ENCODE measurements at places on chromosomes 3 and 15.

- no peak for DNase-seq
Measured at GRCh38 chr3:88991496-88991895, 115.9 kb upstream of the EPHA3 start.

DNA sequence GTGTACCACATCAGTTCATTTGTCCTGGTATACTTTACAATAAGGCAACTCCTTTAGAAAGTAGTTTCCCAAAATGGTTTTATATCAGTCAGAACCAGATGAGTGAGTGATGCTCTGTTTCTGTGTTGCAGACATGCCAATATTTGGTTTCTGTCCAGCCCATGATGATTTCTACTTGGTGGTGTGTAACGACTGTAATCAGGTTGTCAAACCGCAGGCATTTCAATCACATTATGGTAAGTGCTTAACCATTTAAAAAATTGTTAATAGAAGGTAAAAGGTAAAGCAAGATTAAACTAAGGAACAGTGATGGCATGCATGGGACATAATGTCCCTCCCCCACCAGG is 40.0 kb upstream of the SCAANT1 start:
- DNase-seq: no peak

DNA sequence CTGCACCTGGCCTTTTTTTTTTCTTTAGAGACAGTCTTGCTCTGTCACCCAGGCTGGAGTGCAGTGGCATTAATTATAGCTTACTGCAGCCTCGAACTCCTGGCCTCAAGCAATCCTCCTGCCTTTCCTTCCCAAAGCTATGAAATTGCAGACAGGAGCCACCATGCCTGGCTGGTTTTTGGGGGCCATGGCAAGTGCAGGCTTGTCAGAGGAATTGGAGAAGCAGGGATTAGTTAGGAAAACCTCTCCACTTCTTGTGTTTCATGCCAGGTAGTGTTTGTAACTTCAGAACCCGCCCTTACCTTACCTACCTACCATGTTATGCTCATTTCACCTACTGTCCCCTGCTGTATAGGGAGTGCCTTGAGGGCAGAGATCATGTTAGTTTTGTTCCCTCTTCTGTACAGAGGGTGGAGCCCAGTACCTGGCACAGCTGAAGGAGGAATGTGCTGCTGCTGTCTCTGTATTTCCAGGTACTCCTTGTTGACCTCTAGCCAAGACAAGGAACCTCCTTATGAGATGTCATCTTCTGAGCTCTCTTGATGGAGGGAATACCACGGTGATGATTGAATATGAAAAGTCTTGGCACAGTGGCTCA is 43.8 kb downstream of the TRAK1 start:
- DNase-seq: no peak

GRCh38 chr3:22671848-22672247 is 531.3 kb upstream of the UBE2E2 start:
- DNase-seq: no peak

DNA sequence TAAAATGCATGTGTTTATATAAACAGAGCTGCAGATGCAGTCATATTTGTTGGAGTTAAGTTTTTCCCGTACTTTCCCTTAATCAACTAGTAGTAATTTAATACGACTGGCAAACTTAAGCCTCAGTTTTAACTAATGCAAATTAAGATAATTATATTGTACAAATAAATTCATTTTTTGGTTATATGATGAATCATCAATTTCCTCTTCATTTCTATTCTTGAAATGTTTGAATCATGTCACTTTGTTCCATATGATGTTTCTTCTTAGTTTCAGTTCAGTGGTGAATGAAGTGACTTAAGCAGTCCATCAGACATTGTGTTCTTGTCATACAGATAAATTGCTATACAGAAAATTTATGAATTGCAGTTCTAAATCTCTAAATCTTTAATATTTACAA is 1361.2 kb upstream of the EPHA6 start:
- DNase-seq: no peak

DNA sequence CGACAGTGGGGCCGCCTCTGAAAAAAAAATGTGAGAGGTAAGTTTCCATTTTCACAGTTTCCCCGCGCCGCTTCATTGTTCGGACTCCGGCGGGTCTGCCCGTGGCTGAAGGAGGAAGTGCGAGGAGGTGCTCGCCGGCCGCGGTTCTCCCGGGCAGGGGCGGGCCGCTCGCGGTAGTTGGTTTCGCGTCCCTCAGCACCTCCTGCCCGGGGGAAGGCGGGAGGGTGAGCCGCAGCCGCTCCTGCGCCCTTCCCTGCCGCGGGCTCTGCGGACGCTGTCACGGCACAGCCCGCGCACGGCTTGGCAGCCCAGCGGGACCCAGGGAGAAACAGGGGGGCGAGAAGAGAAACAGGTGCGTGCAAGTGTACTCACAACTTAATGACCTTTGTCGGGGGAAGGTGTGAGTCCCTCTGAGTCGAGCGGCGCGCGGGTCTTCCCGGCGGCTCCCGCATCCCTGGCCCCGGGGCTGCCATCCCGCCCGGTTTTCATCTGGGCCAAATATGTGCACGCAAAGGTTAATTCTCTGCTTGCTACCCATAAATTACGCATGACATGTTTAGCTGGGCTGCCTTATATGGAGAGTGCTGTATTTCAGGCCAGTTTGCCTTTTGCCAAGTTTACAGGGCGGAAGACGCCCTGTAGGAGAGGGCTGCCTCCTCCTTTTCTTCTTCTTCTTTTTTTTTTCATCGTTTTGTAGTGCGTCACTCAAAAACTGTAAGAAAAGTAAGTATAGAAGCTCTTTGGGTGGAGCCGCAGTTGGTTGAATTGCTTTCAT is 514 bp downstream of the MBNL1 start:
- peak; percentile 73 for DNase-seq

GRCh38 chr3:72345980-72346379 is 502.3 kb downstream of the SHQ1 start:
- peak; percentile 54 for DNase-seq

DNA sequence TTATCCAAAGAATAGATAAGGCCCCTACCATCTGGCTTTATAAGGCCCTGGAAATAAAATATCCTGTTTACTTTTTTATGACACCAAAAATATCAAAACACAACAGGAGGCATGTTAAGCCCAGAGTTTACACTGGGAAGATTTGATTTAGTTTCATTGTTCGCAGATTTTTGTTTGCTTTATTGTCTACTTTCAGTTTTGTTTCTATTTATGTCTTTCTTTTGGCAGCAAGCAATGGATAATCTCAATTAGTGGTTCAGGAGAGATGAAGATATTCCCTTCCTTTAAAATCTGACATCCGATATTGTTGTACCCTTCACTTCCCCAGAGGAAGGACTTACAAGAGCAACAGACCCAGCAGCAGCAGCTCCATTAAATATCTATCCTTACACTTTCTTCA is 249.4 kb upstream of the ARPP21 start:
- no peak for DNase-seq

GRCh38 chr15:36407647-36408046 is 171.8 kb upstream of the CDIN1 start:
- no peak for DNase-seq

- no peak for DNase-seq
Measured at GRCh38 chr3:124333931-124334640, 342.2 kb upstream of the ROPN1 start.

GRCh38 chr3:51718547-51719409 is 11.9 kb downstream of the GRM2 start:
- no peak for DNase-seq

DNA sequence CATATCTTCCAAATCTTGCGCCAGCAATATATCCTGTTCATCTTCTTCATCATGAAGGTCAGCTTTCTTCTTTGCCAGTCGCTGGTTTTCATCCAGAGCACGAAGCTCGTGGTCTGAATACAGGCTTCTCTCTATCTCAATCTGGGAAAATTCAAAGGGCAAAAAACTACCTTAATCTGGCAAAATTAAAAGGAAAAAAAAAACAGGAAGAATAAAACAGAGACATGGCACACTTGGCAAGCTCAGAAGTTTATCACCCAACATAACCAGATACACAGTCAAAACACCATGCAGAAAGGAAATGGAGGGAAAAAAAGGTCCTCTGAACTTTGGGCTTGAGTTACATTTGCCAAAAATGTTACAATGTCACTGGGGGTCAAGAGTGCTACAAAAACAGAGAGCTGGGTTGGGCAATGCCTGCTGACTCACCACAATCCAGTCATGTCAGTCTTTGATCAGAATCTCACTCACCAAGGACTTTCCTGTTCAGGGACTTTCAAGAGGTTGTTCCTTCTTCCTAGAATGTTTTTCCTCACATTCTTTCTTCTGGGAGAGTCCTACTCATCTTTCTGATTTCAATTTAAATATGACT is 1.5 kb downstream of the MRPL46 start:
- DNase-seq: no peak

DNA sequence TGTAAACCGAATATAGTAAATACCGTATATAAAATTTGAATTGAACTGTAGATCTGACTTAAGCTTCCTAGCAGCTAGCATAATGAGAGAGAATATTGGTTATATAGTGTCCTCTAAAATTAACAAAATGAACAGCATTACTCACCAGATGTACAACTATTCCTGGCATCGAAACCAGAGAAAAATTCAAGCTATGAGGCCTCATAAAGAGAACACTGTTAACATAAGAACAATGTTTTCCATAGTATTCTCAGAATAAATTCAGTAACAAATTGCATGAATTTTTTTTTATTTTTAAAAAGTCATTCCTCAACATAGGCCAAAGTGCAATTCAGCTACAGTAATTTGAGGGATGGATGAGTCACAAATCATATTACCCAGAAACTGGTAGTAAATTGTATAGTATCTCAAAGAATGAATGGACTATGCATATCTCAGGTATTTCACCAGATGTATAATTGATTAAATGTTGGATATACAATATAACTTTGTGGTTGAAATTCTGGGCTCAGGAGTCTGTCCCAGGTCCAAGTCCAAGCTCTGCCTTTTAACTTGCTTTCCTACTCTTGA is 5.0 kb downstream of the TMEM207 start:
- DNase-seq: no peak

- no peak for DNase-seq
Measured at GRCh38 chr3:191336833-191337232, 6.5 kb upstream of the UTS2B start.

GRCh38 chr15:50840520-50840919 is 68.0 kb upstream of the AP4E1 start:
- DNase-seq: no peak

GRCh38 chr15:83449250-83449671 is 2.1 kb downstream of the SH3GL3 start:
- DNase-seq: no peak

DNA sequence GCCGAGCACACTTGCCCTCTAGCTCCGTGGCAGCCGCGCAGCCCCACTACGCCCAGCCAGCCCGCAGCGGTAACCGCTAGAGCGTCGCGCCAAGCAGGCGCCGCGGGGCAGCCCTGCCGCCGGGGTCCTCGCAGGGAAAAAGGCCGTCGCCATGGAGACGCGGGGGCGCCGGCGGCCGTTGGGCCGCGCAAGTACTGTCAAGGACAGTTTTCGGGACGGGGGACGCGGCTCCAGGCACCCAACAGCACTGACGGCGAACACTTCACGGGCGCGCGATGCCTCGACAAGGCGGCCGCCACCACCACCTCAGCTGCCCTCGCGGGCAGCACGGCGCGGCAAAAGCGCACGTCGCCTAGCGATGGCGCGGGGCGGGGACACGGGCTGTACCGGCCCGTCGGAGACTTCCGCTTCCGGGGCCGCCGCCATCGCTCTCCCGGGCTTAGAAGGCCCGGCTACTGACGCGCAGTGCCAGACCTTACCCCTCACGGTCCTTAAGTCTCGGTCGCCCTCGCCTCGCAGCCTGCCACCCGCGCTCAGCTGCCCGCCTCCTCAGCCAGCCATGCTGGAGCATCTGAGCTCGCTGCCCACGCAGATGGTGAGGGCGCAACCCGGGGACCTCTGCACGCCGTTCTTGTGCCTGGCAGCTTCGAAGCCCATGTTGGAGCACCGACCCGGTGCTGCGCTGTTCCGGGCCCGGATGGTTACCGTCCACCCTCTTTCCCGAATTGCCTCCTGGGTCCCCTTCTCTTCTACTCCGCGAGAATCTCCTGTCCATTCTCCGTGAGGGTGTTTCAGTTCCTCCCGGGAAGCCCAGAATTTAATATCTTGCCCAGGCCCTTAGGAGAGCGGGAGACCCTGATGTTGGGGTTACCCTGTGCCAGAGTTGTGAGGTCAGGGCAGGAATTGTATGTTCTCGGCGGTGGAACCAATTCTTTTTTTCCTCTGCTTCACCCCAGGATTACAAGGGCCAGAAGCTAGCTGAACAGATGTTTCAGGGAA is at the start of the genes GLT8D1 and SPCS1:
Gene GLT8D1, minus strand, starts transcription at position 104 of the 999 bp plus-strand sequence. CDS start 5,331 bp downstream, outside the sequence.
Gene SPCS1, plus strand, starts transcription at position 419 of the 999 bp plus-strand sequence. Its CDS starts 141 bp downstream, at position 560.
- DNase-seq: peak; percentile 77

- DNase-seq: no peak
Measured at GRCh38 chr3:66751842-66752241, 246.3 kb upstream of the KBTBD8 start.

GRCh38 chr3:134709561-134710312 is 58.9 kb upstream of the KY start:
- DNase-seq: no peak

GRCh38 chr3:9110802-9111201 is 138.6 kb downstream of the SRGAP3 start:
- DNase-seq: no peak

GRCh38 chr3:138426211-138426610 is 8.2 kb upstream of the ESYT3 start:
- DNase-seq: no peak

DNA sequence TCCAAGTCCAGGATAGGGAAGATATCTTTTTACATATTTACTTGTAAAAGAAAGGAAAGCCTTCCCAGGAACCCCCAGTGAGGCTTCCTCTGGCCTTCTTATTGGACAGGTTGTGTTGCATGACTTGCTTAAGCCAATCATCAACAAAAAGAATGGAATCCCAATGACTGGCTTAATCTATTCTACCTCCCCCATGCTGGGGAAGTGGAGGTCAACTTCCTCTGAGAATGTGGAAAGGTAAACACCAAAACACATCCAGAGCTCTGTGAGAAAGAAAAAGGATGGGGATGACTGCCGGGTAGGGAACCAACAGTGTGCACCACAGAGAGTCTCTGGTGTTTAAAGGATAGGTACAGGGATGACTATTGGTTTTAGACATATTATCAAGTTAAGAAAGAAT is 25.1 kb downstream of the TNIK start:
- DNase-seq: no peak

DNA sequence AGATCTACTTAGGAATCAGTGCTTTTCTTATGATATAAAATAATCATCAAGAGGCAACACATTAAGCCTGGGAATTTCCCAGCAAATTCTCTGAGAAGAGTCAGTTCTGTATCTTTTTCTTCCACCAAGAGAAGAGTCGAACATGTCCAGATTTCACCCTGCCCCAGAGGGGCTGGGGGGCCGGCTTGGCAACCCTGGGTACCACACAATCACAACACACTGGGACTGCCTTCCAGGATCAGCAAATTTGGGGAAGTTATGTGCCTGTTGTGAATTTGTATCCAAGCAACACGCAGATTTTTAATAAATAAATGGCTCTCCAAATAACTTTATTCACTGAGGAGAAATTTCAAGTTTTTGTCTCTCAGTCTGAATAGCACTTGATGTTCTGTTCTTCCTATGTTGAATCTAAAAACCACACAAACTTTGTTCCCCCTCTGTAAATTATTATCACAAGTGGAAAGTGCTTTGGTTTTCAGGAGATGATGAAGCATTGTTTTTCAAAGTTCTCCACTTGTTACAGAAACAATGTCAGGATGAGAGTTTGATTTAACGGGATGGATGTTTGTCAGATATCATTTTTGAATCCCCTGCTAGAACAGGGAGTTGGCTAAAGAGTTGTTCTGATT is 357.2 kb downstream of the ZNF385D start:
- DNase-seq: no peak
